ENCODE measurements at places on chromosomes 5 and 9.

DNA sequence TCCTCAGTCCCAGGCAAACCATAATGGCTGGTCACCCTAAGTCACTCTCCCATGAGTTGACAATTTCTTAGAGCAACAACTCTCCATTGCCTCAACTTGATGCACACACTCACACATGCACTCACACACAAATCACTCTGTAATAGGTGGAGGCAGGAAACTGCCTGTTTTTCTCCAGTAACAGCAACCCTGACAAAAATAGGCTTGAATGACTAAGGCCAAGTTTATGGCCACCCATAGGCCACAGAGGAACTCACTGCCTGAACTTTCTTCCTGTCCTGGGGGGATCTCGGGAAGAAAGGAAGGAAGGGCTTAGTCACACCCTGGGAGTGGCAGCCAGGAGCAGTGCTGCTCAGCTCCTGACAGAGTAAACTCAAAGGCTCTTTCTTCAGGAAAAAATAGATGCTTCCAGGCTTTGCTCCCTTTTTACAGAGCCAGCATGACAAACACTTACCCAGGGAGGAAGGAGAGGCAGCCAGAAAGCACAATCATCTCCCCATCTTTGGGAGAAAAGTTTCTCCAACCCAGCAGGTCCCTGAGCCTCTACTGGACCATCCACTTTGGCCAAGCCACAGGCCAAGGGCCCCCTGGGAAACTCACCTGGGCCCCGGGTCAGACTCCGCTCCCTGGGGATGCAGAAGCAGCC lies 368 bp downstream of the SH3TC2 start:
- DNase-seq: no peak

GRCh38 chr9:134239939-134240338 lies 75.6 kb upstream of the RNU6ATAC start:
- DNase-seq: no peak

- DNase-seq: peak; percentile 51
Measured at GRCh38 chr5:31581498-31582099, 49.5 kb downstream of the C5orf22 start.

GRCh38 chr5:44336708-44337107 lies 52.5 kb downstream of the FGF10 start:
- DNase-seq: no peak

DNA sequence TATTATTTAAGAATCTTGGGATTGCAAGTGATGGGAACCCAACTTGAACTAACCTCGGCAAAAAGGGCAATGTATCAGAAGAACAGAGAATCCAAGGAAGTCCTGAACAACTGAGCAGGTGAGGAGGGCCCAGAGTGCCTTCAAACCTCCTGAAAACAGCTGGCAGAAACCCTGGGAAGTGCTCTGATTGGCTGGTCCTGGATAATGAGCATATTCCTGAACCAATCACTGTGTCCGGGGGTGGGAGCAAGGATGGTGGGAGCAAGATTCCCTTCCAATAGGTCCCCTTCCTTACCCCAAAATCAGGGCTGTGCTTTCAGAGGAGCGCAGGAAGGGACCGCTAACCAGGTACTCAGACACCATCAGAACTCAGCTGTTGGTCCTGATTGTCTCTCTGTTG lies 31.9 kb upstream of the TBC1D2 start:
- no peak for DNase-seq

DNA sequence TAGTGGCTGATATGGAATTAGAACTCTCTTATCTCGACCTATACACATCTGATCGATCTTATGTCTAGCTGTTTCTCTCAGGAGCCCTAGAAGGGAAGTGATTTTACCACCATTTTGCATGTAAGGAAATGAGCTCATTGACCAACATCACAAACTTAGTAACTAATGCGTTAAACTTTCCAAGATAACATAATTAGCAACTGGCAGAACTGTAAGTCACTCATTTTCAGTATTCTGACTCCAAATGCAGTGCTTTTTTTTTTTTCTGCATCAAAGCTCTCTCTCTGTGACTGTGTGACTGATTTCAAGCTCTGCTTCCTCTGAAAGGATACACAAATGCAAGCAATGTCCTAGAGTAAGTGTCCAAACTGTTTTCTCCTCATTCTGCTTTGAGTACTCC lies 68.1 kb upstream of the FBXL7 start:
- no peak for DNase-seq

DNA sequence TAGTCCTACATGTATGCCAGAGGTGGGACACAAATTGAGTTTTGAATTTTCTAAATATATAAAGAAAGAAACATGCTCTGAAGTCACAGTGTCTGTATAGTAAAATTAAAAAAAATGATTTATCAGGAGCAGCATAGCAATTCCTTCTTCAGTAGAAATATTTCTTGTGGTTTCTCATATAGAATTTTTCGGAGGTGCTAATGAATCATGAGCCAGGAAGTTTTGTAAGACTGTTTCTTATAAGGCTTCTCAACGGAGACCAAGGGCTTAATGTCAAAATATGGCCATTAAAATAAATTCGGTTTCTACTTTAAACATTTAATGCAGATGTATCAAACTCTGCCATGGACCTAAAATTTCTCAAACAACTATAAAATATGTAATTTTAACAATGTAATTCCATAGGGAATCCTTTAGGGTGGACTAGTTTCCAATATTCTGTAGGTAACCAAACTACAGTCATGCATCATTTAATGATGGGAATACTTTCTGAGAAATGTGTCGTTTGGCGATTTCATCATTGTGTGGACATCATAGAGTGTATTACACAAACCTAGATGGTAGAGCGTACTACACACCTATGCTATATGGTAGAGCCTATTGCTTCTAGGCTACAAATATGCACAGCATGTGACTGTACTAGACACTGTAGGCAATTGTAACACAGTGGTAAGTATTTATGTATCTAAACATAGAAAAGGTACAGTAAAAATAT lies 66.3 kb downstream of the ANKRD55 start:
- no peak for DNase-seq

DNA sequence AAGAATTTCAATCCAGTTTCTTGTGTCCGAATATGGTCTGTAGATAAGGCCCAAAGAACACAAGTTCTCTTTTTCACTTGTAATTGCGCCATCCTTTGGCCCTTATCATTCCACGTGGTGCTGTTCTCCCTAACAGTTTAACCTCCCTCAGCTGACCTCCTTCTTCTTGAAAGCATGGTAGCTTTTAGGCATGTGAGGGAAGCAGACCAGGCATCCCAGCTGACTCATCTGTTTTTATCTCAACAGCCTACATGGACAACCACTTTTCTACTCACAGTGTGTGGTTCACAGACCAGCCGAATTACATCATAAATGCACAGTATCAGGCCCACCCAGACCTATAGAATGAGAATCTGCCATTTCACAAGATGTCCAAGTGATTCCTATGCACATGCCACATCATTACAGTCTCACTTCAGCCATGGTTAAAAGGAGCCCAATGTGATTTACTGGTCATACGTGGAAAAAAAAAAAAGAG lies 26.9 kb upstream of the PLIN2 start:
- DNase-seq: no peak

DNA sequence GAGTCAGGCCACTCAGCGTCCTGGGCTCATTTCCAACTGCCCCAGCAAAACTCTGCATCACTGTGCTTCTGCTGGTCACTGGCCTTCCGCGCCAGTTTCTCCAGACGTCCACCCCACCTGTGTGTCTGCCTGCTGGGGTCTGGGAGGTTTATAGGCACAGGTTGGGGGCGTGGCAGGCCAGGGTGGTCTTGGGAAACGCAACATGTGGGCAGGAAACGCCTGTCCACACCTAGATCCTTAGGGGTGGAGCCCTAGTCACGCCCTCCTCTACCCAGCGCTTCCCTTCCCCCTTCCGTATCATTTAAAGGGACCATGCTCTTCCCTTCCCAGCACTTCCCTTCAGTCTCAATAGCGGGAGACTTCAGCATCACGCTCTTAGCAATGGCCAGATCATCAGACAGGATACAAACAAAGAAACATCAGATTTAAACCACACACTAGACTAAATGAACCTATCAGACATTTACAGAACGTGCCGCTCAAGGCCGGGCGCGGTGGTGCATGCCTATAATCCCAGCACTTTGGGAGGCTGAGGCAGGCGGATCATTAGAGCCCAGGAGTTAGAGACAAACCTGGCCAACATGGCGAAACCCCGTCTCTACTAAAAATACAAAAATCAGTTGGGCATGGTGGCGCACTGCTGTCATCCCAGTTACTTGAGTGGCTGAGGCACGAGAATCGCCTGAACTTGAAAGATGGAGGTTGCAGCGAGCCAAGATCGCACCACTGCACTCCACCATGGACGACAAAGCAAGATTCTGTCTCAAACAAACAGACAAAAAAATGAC lies 11.8 kb upstream of the BTNL9 start:
- no peak for DNase-seq

DNA sequence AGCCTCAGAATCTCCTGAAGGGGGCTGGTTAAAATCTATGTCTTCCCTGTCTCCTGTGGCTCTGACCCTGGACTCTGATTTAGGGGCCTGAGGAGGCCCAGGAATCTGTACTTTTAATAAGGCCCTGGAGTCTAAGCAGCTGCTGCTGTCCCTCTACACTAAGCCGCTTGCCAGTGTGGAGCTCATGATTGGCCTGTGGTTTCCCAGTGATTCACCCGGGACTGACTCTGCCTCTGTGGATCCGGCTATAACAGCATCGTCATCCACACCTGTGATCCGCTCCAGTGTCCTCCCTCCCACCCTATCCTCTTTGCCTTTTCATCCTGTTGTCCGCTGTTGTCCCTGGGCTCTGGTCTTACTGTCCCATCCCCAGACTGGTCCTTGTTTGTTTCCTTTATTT lies 3.7 kb downstream of the SLC31A2 start:
- DNase-seq: no peak

GRCh38 chr5:98872674-98873073 lies 56.1 kb downstream of the CHD1 start:
- no peak for DNase-seq

- DNase-seq: no peak
Measured at GRCh38 chr9:136054146-136054545, 40.9 kb downstream of the NACC2 start.

Measured in hippocampal formation (tissue), 2 donors.